Right renal cortex interstitium (tissue), 3 donors: ENCODE measurements at places on chromosomes 4 and X.

DNA sequence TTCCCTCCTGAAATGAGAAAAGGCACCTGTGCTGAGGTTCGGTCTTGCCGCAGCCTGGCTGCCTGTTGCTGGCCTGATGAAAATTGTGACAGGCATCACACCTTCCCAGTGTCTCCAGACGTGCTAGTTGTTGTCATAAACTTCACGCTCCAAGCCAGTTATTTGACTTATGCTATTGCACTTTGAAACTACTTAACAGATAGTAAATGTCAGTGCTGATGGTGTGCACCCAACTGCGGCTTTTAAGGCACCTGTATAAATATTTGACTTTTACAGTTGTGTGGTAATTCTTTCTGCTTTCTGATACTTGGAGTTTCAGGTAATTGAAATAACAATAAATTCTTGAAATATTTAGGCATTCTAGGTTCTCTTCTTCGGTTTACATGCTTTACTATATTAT lies 1.8 kb downstream of the WWC2 start:
- DNase-seq, result no peak

DNA sequence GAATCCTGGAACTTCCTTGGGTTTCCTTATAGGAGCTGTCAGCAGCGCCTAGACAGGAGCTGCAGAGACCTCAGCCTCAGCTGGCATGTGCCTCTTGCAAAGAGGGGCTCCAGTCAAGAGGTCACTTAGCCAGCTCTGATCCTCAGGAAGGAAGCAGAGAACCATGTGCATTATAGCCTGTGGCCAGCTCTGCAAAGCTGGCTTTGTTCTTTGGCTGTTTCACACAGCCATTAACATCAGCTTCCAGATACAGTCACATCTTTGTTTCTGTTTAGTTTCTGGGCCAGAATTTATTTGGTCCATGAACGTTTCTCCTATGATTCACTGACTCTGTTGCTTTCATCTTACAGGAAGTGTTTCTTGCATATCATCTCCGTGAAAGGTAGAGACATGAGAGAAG lies 92.4 kb downstream of the CC2D2A start:
- no peak for DNase-seq

DNA sequence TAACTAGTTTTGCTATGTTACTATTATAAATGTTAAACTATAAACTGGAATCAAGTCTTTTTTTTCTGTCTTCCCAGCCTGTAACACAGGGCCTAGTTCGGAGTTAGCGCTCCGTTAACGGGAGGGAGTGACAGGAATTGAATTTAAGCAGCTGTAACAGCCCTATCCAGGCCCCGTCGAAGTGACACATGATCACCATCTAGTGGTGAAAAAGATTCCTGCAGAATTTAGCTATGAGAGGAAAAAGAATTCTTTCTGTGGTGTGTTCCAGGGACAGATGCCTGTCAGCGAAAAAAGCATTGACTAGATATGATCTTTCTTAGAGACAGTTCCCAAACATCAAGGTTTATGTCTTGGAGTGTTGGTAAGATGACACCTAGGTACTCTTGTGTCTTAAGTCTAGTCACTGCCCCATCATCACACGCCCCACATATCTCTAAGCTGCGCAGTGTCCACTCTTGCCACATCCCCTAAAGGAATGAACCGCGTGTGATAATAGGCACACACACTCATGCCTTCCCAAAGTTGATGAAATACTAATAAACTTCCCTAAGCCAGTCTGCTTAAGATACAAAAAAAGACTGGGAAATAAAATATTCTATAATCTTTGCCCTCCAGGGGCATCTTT lies 2.1 kb downstream of the GAB3 start:
- no peak for DNase-seq

DNA sequence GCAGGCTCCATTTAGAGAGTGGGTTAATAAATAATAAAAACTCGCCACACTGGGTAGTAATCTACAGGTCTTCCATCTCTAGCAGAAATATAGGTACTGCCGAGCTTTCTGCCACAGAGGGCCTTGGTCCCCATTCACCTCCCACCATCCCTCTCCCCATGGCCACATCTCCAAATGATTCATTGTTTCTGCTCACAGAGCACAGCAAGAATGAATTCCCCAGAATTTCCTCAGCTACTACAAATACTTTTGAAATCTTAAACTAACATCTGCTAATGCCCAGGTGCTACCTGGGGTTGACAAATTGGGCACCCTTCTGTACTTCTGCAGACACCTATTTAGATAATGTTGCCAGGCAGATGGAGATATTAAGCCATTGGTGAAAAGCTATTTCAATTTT lies 5.1 kb downstream of the PHEX start:
- no peak for DNase-seq

- no peak for DNase-seq
Measured at GRCh38 chr4:112673686-112674085, 36.7 kb downstream of the LARP7 start.

DNA sequence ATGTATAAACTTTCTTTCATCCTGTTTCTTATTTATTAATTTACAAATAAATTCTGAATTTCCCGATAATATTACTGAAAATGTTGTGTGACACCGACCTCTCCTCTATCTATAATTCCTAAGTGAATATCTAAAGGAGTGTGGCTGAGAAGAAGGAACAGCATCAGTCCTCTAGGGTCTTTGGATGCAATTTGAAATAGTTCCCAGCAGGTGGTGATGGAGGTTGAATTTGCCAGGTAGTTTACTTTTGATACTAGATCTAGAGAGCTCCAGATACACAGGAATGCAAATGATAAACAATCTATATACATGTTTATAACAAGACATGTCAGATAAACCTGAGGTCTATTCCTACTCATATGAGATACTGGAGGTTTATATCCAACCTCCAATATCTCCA lies 305.4 kb downstream of the PCDH18 start:
- DNase-seq, result no peak

DNA sequence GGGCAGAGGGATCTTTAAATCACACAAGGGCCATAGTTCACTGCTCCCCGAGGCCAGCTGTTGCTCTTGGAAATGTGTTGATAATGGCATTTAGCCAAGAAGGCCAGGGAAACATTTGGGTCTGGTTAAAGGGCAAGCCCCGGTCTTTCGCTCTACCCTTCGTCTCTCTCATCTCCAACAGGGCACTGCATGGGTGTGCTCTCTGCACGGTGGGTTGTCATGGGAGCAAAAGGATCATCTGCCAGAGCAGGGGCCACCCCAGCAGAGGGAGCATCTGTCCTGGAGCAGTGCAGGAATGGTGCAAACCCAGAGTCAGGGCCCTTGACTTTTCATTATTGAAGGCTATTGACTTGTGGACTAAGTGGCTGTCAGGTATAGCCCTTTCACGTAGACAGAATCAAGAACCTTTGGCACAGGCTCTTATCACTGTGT lies 22.7 kb upstream of the PGRMC2 start:
- DNase-seq, result peak; percentile 8

DNA sequence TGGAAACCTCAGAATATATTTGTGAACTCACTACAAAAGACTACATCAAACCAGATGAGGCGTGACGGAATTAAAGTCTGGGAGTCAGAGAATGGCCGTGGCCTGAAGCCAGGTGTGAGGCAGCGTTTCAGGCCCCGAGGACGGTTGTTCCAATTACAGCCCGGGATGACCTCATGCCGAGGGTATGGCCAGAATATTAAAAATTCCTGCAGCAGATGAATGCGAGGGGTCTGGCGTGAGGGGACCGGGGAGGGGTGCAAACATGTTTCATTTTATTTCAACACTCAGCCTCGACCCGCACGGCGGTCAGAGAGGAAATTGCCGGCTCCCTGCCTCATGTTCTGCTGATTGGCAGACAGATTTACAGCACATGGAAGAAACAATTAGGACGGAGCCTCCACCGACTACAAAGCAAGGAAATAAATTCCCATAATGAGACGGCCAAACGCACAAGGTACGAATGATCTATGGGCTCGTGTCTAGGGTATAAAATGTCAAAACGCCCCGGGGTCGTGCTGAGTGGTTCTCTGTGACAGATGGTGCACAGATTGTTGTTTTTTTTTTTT lies 289.7 kb downstream of the SHOX start:
- DNase-seq, result no peak

GRCh38 chrX:99507768-99508167 lies 902.3 kb downstream of the PCDH19 start:
- DNase-seq, result no peak
